ENCODE measurements at places on chromosomes 3 and 15. TPM values are rescaled to one million over a fixed set of nuclear protein-coding genes. Genes with fewer than 3 reads are reported as not detected.

VIPR1 gene
- total RNA-seq: 1.2 TPM

STRIT1 gene
- not detected for total RNA-seq

SH2D7 gene
- total RNA-seq: not detected

WNT5A gene
- total RNA-seq: 304 TPM

SLC6A1 gene
- not detected for total RNA-seq

All from epithelial cell of alveolus of lung (primary cell).